ENCODE measurements at places on chromosomes 6 and 20. TPM values are rescaled to one million over a fixed set of nuclear protein-coding genes. Genes with fewer than 3 reads are reported as not detected.

DNA sequence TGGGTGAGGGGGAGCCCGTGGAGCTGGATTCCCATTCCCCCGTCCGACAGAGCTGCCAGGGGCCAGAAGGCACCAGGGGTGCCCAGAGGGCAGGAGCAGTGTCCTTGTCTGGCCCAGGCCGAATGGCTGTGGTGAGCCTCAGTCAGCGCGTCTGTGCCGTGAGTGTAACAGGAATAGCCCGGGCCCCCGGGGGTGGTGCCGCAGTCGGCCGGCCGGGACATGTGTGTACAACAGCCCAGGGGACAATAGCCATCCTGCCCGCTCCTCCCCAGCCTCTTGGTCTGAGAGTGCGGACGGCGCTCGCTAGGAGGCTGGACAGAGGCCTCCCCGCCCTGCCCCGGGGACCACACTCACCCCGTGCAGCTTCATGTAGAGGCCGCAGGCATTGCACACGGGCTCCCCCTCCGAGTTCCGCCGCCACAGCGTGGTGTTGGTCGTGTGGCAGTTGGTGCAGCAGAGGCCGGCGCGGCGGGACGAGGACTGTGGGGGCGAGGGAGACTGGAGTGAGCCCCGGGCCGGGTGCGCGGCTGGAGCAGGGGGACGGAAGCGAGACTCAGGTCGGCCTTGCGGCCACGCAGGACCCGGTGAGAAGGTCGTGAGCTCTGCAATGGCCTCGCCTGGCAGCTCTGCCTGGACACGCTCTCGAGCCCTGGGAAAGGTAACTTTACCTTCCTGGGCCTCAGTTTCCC is 9.6 kb downstream of the GATA5 start:
- H3K36me3 ChIP-seq = no peaks in the 10 kb centered on the region
- no peak overlapping the region for H3K4me3 ChIP-seq
- H3K27ac ChIP-seq = no peak overlapping the region
- no peaks in the 10 kb centered on the region for H3K27me3 ChIP-seq
- no peaks in the 10 kb centered on the region for H3K4me1 ChIP-seq
- DNase-seq = no peak

CEP43 gene
- total RNA-seq = 14.8 TPM

DNA sequence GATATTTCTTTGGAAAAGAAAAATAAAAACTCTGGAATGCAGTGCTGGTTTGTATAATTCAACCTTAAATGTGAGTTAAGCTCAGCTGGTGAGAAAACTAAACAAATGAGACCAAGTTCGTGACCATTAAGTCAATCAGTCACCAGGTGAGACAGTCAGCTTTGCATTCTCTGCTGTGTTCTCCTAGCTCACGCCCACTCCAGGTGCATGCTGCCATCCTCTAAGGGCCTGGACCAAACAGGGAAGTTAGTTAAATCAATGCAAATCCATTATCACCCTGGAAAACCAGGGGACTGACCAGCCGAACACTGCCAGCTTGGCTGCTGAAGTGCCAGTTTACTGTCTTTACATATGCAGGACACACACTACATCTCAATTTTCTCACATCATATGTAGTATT is 7.2 kb downstream of the TPBG start:
- no peak overlapping the region for H3K4me3 ChIP-seq
- H3K4me1 ChIP-seq = no peaks in the 10 kb centered on the region
- H3K36me3 ChIP-seq = no peaks in the 10 kb centered on the region
- no peak overlapping the region for H3K27ac ChIP-seq
- DNase-seq = no peak

DNA sequence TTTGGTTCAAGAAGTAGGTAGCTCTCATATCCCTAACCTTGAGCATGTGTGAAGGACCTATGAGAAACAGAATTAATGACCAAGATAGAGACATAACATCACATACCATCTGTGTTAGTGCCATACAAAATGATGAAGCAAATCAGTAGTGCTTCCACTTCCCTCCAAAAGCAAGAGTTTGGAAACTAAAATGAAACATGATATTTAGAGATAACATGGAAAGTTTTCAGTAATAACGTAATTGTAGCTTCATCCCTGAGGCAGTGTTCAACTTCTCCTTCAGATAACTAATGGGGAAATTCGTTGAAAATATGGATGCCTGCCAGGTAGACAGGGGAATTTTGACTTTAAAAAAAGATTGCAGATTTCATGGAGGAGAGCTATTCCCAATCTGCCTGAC is 248.4 kb upstream of the IRAK1BP1 start:
- no peaks in the 10 kb centered on the region for H3K27me3 ChIP-seq
- H3K4me1 ChIP-seq = no peaks in the 10 kb centered on the region
- no peak overlapping the region for H3K4me3 ChIP-seq
- no peaks in the 10 kb centered on the region for H3K36me3 ChIP-seq
- H3K27ac ChIP-seq = no peak overlapping the region

GRCh38 chr6:50935442-50935841 is 116.8 kb downstream of the TFAP2B start:
- no peak overlapping the region for H3K4me3 ChIP-seq
- H3K27ac ChIP-seq = no peak overlapping the region
- no peaks in the 10 kb centered on the region for H3K27me3 ChIP-seq
- H3K4me1 ChIP-seq = no peaks in the 10 kb centered on the region
- DNase-seq = no peak

DNA sequence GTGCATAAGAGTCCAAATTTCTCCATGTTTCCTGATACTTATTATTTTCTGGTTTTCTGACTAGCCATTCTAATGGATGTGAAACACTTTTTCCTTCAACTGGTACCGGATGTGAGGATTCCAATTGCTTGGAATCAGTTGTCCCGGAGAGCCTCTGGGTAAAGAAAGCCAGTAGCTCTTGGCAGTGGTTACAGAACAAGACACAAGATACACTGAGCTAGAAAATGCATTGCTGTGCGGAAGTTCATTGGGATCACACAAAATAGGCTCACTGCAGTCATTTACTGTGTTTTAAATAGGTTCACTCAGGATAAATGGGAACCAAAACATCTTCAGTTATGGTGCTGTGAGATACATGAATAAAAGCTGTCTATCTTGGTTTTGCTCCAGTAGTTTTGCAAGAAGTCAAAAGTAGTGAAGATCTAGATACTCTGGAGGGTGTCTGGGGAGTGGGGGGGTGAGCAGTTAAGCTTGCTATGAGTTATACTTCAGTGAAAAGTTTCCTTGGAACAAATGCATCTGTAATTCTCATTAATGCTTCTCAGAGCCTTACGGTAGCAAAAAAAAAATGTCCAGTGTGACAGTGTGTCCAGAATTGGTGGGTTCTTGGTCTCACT is 54.4 kb upstream of the RNF182 start:
- no peak overlapping the region for H3K27ac ChIP-seq
- DNase-seq = no peak
- peaks cover 21% of the 10 kb centered on the region for H3K27me3 ChIP-seq
- no peaks in the 10 kb centered on the region for H3K36me3 ChIP-seq
- H3K4me3 ChIP-seq = no peak overlapping the region

DNA sequence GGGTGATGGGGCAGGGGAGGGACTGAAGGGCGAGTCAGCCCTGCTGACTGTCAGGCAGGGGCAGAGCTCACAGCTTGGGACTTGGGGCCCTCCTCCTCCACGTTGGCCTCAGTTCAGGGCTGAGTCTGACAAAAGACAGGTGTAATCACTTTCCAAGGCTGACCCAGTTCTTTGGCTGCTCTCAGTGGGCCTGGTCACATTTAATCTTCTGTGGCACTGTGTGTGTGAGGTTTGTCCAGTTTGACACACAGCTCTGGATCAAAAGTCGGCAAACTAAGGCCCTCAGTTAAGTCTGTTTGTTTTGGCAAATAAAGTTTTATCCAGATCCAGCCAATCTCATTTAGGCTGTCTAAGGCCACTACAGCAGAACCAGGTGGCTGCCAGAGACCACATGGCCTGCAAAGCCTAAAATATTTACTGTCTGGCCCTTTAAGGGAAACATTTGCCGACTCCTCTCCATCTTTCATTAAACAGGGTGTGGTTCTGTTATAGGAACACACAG is 5.1 kb upstream of the MAP1LC3A start:
- no peaks in the 10 kb centered on the region for H3K27me3 ChIP-seq
- DNase-seq = no peak

DNA sequence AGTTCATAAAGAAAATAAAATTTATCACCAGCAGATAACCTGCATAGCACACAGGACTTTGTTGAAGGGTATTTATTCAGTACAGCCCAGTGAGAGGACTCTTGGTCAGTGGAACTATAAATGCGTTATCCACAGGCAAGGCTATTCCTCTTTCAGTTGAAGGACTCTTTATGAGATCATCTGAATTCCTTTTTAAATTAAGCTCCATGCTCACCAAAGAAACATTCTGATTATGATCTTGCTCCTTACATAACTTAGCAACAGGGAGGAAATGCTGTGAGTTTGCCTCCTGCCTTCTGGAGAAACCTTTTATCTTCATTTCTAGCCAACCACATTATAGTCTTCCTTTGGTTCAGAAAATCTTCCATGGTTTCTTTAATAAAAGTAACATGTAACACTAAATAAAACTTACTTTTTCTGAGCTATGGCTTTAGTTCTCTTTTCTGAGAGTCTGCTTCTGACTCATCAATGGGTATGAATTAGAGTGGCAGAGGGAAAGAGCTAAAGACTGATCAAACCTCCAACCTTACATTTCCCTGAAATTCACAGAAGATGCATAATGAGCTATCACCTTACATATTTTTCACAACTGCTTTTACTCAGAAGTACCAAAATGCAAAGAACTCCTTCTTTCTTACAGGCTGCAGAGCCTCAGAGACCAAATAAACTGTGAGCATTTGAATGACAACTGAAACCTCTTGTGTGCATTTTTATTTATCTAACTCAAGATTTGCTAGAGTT is 267.2 kb downstream of the ADGRG6 start:
- H3K36me3 ChIP-seq = no peaks in the 10 kb centered on the region
- H3K27ac ChIP-seq = no peak overlapping the region
- DNase-seq = no peak
- peaks cover 53% of the 10 kb centered on the region for H3K4me1 ChIP-seq

GRCh38 chr6:31035862-31036497 is 25.7 kb downstream of the MUC22 start:
- no peaks in the 10 kb centered on the region for H3K4me1 ChIP-seq
- peaks cover 20% of the 10 kb centered on the region for H3K27me3 ChIP-seq

DNA sequence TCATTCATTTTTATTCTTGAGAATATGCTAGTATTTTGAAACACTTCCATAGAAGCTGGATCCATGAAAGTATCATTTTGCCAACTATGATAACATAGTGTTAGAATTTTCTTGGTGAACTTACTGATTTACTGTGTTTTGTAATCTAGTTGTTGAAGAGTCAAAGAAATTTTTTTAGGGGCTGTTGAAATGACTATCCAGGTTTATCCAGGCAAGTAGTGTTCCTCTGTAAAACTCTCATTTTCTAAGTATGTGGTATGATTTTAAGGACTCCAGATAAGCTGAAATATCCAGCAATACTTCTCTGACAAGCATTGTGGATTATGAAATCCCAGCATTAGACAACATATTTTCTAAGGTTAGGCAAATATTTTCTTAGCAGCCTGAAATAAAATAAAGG is 95.9 kb downstream of the GRIK2 start:
- DNase-seq = no peak
- H3K4me3 ChIP-seq = no peak overlapping the region
- H3K27me3 ChIP-seq = no peaks in the 10 kb centered on the region
- no peak overlapping the region for H3K27ac ChIP-seq
- H3K36me3 ChIP-seq = no peaks in the 10 kb centered on the region

FBXL4 gene
- total RNA-seq = 19.5 TPM

DNA sequence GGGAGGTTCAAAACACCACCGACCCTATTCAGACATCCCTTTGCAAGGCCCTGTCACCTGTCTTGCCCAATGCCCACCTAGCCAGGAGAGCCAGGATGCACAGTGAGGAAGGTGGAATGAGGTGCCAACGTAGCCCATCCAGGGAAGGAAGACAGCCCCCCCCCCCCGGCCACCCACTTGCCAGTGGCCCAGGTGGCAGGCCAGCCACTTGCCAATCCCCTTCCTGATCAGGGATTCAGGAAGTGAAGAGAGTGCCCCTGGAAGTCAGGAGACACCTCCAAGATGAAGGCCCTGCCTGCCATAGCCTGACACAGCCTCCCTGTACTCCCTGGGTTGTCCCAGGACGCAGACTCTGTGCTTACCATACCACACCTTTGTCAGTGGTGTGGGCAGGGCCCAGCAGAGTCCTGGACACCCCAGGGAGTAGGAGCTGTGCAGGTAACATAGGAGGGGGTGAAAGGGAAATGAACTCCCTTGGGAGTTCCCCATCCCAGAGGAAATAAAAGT is 54.7 kb downstream of the MRPL14 start:
- H3K4me3 ChIP-seq = peak overlapping the region; percentile 85
- peaks cover 51% of the 10 kb centered on the region for H3K27me3 ChIP-seq
- H3K27ac ChIP-seq = no peak overlapping the region
- H3K4me1 ChIP-seq = peaks cover 23% of the 10 kb centered on the region
- no peak for DNase-seq

TRIM10 gene
- not detected for total RNA-seq

PRSS16 gene
- total RNA-seq = 0.43 TPM

CRISP2 gene
- total RNA-seq = not detected

GRCh38 chr6:113317891-113318574 is 539.1 kb upstream of the MARCKS start:
- H3K4me3 ChIP-seq = no peak overlapping the region
- H3K27ac ChIP-seq = no peak overlapping the region
- H3K36me3 ChIP-seq = no peaks in the 10 kb centered on the region
- H3K4me1 ChIP-seq = no peaks in the 10 kb centered on the region
- H3K27me3 ChIP-seq = no peaks in the 10 kb centered on the region

- no peak overlapping the region for H3K27ac ChIP-seq
- H3K27me3 ChIP-seq = peaks cover 5% of the 10 kb centered on the region
- no peaks in the 10 kb centered on the region for H3K36me3 ChIP-seq
- no peak for DNase-seq
- peaks cover 70% of the 10 kb centered on the region for H3K4me1 ChIP-seq
These were observed 1.5 kb downstream of the PRRT1 start for GRCh38 chr6:32149932-32150870.

DNA sequence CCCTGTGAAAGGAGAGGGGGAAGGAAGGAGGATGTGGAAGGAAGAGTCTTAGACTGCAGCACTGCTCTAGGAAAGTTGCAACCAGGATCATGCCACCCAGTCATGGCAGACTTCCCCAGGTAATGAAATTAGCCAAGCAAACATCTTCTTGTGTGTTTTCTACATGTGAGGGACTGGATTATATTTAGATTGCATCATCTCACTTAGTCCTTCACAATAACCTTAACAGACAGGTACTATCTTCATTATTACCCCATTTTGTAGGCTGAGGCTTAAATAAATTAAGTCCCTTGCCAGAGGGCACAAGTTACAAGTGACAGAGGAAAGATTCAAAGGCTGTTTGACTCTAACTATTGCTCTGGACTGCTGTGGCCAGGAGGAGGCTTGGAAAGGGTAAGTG is 9.7 kb upstream of the MAFB start:
- H3K27me3 ChIP-seq = peaks cover 8% of the 10 kb centered on the region
- H3K27ac ChIP-seq = no peak overlapping the region
- no peaks in the 10 kb centered on the region for H3K36me3 ChIP-seq
- DNase-seq = no peak
- H3K4me1 ChIP-seq = no peaks in the 10 kb centered on the region

GRCh38 chr20:64261138-64261537 is 5.6 kb downstream of the PCMTD2 start:
- peaks cover 46% of the 10 kb centered on the region for H3K4me1 ChIP-seq
- no peak for DNase-seq
- no peak overlapping the region for H3K27ac ChIP-seq
- no peaks in the 10 kb centered on the region for H3K36me3 ChIP-seq

Data from T-cell (primary cell).